Fibroblast of skin of left biceps (primary cell): ENCODE measurements at places on chromosomes 6 and 20.

DNA sequence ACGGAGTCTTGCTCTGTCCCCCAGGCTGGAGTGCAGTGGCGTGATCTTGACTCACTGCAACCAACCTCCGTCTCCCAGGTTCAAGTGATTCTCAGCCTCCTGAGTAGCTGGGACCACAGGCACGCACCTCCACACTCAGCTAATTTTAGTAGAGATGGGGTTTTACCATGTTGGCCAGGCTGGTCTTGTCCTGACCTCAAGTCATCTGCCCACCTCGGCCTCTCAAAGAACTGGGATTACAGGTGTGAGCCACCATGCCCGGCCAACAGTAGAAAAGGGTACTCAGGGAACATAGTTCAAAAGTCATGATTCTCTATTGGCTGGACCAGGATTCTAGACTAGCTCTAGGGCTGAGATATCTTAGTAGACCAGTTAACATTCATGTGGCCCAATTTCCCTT is 5.6 kb downstream of the CSNK2A1 start:
- no peak for DNase-seq

GRCh38 chr6:92810913-92811312 is 608.4 kb downstream of the EPHA7 start:
- peak; percentile 1 for DNase-seq

DNA sequence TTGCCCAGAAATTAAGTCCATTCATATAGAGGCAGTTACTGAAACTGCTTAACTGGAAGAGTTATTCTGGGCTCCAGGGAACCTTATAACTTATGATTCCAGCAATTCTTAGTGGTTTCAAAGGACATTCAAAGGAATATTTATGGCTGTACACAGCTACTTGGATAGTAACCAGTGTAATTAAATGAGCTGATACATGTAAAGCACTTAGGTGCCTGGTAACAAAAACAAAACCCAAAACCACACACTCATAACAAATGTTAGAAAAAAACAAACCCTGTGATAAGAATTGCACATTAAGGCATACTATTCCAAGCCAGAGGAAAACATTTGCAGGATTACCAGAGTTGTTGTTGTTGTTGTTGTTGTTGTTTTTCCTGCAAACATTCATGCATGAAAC is 51.5 kb downstream of the STK4 start:
- no peak for DNase-seq

GRCh38 chr6:43753570-43754183 is 16.3 kb upstream of the VEGFA start:
- DNase-seq, result no peak

DNA sequence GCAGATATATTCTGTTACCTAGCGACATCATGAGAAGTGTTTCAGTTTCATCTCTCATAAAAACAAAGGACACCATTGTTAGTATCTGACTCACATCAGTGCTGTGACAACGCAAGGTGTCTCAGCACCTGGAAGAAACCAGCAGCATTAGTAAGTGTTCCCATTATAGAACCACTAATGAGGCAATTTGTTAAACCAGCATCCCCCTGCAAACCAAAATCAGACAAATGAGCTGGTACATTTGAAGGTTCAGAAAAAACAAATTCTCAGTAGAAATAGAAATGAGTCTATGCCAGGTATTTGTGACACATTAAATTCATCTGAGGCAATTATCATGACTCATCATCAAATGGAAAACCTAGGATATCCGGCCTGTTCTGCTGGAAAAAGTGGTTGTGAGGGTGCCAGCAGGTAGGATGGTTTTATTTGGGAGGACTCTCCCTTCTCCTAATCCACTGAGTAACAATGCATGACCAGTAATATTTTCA is 151.7 kb downstream of the TMEM200A start:
- DNase-seq, result no peak

- no peak for DNase-seq
Observed at GRCh38 chr6:37013516-37014491, 8.3 kb downstream of the FGD2 start.

GRCh38 chr20:7650086-7650879 is 290.0 kb downstream of the HAO1 start:
- DNase-seq, result no peak

DNA sequence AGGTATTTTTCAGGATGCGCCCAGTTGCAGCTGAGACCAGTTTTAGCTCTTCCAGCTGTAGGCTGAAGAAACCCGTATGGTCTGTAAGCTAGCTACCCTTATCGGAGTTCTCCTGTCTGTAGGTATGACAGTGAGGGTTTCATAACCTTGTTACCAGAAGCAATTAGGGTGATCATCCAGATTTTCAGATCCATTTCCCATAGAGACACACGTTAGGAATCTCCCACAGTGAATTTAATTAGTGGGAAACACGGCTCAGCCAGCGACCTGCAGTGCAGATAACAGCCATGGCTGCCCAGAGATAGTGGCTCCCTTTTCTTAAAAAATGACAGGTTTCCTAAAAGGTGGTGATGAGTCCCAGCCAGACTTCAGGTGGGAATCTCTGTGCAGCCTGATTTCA is 111.1 kb downstream of the BTBD3 start:
- DNase-seq, result no peak

GRCh38 chr20:52410182-52410647 is 218.6 kb upstream of the ZFP64 start:
- DNase-seq, result peak; percentile 95

- no peak for DNase-seq
Observed at GRCh38 chr6:50681213-50681824, 32.0 kb upstream of the TFAP2D start.

- DNase-seq, result no peak
Observed at GRCh38 chr6:24357336-24358218, at the start of gene DCDC2. Gene DCDC2, minus strand, starts transcription at chr6:24358059. Its CDS starts 309 bp downstream, at chr6:24357750.

DNA sequence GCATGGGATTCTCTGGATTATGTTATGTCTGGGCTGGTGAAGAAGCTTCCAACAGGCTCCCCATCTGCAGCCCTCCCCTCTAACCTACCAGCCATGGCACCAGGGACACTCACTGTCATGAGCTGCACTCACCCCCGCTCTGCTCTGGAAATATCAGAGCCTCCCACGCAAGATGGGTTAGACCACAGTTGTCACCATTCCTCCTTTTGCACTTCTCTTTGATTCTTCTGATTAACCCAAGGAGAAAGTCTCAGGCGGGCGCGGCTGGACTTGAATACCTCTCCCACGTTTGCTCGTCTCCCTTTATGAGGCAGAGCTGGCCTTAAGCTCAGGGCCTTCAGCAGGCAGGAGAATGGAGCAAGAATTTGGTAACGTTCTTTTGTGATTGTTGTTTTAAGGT is 128.1 kb downstream of the CEBPB start:
- DNase-seq, result no peak

- DNase-seq, result no peak
Observed at GRCh38 chr6:152585236-152585635, 51.9 kb downstream of the SYNE1 start.

DNA sequence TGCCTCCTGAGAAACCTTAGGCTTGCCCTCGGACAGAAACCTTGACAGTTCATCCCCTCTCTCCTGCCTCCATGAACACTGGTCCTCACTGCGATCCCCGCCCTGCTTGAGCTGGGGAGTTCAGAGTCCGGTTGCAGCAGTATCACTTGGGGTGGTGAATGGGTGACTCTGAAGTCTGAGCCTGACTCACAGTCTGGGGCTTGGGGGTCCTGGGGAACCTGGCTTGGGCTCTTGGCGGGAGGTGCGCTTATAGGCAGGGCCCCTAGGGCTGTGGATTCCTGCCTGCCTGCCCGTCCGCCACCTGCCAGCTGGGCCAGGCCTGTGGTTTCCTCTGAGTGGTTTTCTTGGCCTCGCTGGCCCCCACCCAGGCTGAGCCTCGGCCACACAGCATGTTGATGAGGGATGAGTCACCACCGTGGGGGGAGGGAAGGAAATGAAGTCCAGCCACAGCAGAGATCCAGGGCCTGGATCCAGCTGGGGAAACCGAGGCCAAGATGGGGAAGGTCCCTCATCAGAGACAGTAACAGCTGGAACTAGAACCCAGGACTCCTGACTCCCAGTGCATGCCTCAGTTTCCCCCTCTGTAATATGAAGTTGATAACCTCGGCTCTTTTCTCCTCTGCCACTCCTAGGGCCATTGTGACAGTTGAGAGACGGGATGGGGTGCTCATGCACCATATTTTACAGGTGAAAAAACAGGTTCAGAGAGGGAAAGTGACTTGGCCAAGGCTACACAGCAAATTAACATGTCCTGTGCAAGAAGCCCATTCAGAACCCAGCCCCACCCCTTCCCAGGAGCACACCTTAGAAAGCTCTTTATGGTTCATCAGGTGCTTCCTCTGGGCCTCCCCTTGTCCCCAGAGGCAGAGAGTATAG is 9.2 kb downstream of the FOXS1 start:
- DNase-seq, result peak; percentile 42

GRCh38 chr6:166644681-166645080 is 17.6 kb upstream of the RPS6KA2 start:
- no peak for DNase-seq

DNA sequence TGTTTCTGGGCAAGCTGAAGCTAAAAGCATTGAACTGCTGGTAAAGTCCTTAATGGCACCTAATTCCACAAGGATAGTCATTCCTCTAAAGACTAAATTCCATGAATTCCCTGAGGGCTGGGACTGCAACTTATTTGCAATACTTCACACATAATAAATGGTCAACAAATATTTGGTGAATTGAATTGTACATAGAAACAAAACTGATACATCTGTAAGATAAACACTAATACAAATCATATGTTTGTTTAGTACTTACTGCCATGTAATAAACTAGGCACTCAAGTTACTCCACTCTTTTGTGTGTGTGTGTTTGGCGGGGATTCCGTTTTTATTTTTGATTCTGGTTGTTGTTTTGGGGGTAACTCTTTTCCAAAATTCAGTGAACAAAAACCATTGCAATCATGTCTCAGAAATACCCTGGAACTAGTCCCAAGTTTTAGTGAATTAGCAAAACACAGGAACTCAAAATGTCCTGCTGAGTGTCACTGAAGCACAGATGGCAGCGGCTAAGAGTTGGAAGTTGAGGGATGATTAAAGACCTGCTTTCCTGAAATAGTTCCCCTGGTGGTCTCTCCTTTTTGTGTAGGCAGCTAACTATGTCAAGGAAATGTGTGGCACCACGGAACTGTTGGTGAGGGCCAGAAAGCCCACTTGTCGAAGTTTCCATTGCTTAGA is 74.8 kb upstream of the SNRPB2 start:
- no peak for DNase-seq

- DNase-seq, result no peak
Observed at GRCh38 chr6:44011350-44011920, 115.8 kb downstream of the MRPL14 start.

GRCh38 chr6:44630125-44631028 is 242.9 kb downstream of the CDC5L start:
- DNase-seq, result no peak

GRCh38 chr6:78436335-78436734 is 431.0 kb upstream of the IRAK1BP1 start:
- DNase-seq, result no peak

- DNase-seq, result no peak
Observed at GRCh38 chr6:41441598-41442351, 104.4 kb upstream of the FOXP4 start.

DNA sequence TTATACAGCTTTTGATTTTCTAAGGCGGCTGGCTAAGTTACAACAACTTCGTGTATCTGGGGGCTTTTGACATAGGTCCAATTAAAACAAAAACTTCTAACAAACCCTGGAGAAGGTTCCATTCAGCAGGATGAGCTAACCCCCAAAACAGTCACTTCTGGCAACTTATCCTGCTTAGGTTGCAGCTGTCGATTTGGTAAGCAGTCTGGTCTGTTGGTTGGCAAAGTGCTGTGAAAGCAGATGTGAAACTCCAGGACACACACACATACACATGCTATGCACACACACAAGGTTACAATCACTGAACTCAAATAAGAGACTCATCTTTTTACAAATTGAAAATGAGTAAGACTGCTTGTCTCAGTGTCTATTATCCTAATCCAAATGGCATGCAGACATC is 119.0 kb upstream of the STMND1 start:
- peak; percentile 99 for DNase-seq

- DNase-seq, result no peak
Observed at GRCh38 chr6:4510317-4510716, 265.9 kb upstream of the CDYL start.

GRCh38 chr6:35376281-35376680 is 33.9 kb downstream of the PPARD start:
- DNase-seq, result no peak

DNA sequence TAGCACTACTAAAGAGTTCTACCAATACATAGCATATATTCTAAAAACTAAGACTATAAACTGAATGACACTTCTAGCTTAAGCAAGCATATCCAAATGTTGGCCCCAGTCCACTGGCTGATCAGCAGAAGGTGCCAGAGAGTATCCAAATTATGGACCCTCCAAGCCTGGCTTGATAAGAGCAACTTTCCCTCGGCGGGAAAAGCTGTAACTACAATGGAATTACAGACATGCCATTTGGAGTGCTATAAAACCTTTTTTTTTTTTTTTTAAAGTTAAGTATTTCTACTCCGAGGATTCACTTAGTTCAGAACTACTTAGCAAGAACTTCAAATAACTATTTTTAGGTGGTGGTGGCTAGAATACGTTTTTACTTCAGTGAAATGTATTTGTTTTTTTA is 94.6 kb downstream of the EPB41L2 start:
- DNase-seq, result no peak

GRCh38 chr6:127100510-127101140 is 17.8 kb upstream of the RSPO3 start:
- no peak for DNase-seq

DNA sequence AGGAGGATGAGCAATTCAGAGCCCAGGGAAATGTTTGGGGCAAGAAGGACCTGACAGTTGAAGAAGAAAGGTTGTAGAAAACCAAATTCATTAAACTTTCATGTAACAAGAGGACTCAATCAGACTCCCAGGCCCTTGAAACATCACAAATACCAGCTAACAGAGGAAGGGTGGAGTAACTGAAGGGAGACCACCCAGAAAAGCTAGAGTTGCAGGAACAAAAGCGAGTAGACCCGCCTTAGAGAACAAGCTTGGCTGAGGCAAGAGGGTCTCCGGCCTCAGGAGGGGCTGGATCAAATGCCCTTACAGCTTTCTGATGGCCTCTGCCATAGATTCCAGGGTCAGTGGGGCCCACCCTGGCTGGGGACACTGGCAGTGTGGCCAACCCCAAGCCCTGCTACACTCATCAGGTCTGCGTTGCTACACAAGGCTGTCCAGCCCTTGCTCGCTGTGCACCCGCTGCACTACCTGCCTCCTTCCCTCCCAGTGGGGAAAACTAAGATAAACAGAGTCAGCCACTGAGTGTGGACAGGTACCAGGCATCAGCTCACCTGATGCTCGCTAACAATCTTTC is 110.0 kb downstream of the SLC23A2 start:
- DNase-seq, result no peak

DNA sequence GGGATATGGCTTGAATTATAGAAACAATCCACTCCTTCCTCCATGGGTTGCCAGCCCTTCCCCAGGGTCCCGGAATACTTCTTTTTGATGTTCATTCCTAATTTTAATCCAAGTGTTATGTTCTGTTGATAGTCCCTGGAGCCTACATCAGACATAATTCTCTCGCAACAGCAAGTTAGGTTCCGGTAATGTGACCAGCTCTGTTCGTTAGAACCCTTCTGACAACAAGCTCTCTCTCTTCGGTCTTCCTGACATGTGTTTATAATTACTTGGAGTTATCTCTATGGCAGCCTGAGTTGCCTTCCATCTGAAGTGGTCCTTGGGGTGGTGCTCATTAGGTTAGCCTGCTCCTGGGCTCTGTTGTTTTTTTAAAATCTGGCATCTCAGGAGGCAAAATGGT is 506.9 kb upstream of the JARID2 start:
- DNase-seq, result no peak
